Stimulated activated CD8-positive, alpha-beta memory T cell treated with anti-CD3 and anti-CD28 coated beads, Interleukin-15, amount 100 ng/mL, for 1 hour (primary cell): ENCODE measurements at places on chromosomes 2 and 18.

GRCh38 chr2:25421820-25422411 is 80.2 kb upstream of the DNMT3A start:
- DNase-seq, result no peak

GRCh38 chr2:12686708-12687283 is 29.9 kb upstream of the TRIB2 start:
- no peak for DNase-seq

DNA sequence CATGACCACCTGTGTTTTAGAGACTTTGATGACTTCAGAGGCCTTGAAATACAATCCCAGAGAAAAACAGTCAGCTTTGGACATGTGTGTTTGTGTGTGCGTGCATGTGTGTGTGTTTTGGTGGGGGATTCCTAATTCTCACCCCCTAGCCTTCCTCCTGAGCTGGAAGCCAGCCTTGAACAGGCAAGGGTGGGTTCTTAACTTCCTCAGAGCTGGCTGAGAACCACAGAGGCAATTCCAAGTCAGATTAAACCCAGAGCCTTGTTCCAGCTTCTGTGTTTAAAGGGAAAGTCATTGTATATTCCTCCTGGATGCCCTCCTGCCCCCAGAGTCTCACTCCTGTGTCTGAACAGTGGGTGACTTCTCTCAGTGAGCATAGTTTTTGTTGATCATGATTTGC is 45.2 kb upstream of the MGAT4A start:
- no peak for DNase-seq

- DNase-seq, result no peak
Measured at GRCh38 chr2:96164459-96165184, 19.4 kb upstream of the DUSP2 start.

DNA sequence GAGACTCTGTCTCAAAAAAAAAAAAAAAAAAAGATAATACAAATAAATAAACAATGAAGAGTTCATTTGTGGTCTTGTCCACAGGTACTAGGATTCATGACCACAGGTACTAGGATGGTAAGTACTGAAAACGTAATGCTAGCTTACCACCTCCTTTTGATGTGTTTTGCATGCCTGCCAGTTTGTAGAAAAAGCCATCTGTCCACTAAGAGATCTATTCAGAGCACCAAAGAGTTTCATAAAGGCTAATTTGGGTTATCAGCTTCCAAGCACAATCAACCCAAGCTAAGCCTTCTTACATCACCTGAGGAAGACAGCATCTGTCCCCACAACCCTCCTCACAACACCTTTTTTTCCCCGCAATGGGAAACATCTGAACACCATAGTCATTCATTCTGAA is 477.2 kb downstream of the ZEB2 start:
- DNase-seq, result no peak
